ENCODE measurements at places on chromosomes 11 and 22.

DNA sequence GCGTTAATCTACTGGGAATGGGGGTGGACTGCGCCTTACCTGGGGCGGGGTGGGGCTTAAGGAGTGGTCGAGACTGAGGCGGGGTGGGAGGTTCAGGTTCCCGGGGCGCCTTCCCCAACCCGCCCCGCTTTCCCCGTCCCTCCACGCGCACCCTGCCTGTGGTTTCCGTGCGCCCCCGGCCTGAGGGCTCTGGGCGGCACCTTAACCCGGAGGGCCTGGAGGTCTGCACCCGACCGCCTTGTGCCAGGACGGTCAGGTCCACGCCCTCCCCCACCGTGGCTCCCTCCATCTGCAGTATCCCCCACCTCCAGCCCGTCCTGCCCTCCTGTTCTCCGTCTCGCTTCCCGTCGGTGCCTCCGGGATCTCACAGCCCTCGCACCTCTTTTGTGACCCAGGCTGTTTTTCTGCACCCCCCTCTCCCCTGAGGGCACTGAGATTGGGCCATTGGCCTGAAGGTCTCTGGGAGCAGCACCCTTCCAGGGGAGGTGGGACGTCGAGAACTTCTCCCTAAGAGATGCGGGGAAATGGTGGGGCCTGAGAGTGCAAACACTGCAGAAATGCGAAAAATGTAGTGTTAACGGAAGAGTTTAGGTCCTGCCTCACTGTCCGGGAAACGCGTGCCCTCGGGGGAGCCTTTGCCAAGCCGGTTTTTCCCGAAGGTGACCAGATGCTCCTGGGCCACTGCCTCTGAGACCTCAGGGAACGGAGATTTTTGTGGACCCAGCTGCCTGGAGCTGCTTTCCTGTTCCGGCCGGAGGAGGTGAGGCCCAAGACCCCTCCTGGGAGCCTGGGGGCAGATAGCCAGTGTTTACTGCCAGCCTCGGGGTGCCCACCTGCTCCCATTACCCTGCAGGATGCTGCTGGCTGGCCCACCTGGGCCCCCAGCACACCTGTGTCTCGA lies 1.2 kb upstream of the ASCL2 start:
- no peak for DNase-seq

DNA sequence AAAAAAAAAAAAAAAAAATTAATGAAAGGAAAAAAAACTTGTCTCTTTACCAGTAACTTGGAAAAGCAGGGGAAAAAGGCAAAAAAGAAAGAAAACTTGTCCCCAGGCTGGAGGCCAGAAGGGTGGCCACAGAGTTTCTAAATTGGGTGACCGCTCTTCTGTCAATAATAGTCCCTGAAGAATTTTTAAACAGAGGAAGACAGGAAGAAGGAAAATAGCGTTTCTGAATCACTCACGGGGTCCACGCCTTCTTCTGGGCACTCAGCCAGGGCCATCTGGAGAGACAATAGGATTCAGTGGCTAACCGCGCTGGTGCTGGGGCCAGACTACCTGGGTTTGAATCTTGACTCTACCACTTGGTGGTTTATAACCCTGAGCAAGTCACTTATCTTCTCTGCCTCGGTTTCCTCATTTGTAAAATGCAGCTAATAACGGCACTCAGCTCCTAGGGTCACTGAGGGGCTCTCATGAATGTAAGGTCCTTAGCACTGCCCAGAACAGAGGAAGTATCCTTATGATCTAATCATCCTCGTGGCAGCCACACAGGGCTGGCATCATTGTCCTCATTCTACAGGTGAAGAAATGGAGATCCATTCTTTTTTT lies 7.0 kb downstream of the C11orf86 start:
- DNase-seq: peak; percentile 97

- DNase-seq: peak; percentile 58
These were observed 149.7 kb downstream of the CTTN start for GRCh38 chr11:70547821-70548670.

- DNase-seq: no peak
These were observed 62.4 kb downstream of the GAS2 start for GRCh38 chr11:22728600-22729389.

GRCh38 chr11:67438158-67438902 lies 848 bp upstream of the PTPRCAP start:
- peak; percentile 71 for DNase-seq

DNA sequence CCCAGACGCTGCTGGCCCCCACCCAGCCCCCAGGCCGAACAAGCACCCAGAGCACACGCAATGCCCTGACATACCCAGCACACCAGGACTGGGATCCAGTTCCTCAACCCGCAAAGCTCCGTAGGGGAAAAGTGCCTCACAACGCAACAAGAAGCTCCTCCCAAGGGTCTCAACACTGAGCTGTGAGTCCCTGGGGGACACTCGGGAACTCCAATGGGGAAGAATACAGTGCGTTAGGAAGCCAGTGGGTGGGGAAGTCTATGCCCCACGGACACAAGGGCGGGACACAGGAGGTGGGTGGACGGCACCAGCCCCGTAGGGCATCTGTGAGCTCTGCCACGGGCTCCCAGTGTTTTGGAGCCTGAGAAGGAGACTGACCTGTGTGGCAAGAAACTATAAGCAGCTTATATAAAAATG lies 1.6 kb downstream of the DEAF1 start:
- no peak for DNase-seq

GRCh38 chr11:85746670-85747069 lies 60.7 kb upstream of the CCDC89 start:
- DNase-seq: no peak

- no peak for DNase-seq
These were observed 4.1 kb downstream of the NEU3 start for GRCh38 chr11:74992852-74993251.

DNA sequence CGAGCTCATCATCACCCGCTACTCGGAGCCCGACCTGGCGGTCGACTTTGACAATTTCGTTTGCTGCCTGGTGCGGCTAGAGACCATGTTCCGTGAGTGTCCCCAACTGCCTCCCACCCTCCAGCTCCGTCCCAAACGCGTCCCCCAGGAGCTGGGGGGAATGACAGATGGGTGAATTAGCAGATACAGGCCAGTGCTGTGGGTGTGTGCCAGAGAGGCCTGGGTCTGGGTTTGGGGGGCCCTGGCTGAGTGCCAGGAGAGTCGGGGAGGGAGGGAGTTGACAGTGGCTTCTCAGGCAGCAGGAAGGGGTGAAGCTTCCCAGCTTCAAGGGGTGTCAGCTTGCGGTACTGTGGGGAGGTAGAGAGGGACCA lies 28.6 kb downstream of the CAPN1 start:
- DNase-seq: peak; percentile 78

DNA sequence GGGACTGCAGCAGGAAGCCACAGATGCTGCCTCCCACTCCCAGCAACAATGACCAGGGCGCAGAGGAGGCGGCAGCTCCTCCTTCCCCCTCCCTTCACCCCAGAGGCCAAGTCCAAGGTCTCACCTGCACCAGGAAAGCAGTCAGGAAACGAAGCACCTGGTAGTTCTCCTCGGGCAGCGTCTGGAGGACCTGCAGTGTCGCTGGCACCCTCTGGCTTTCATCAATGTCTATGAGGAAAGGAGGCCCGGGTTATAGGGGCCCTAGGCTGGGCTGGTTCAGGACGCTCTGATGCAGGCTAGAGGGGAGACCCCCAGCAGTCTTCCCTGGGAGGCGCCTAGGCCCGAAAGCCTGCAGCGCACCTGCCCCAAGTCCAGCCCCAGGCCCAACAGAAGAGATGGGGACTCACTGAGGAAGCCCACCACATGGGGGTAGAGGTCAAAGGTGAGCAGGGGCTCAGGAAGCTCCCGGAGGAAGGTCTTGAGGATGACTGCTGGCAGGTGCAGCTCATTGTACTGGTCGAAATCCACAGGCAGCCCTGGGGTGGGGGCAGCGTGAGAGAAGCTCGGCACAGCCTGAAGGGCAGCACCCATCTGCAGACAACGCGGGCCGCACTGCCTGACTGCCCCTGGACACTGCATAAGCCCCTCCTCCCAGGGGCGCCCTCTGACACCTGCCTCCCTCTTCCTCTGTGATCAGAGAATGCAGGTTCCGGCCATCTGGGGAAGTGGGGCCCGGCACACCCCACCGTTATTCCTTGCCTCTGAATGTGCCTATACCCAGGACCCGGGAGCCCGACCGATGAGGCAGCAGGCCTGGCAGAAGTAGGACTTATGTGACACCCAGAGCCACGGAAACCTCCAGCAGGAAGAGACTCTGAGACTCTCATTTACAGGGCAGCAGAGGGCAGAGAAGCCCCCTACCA lies 20.9 kb downstream of the ARHGAP1 start:
- DNase-seq: peak; percentile 65

DNA sequence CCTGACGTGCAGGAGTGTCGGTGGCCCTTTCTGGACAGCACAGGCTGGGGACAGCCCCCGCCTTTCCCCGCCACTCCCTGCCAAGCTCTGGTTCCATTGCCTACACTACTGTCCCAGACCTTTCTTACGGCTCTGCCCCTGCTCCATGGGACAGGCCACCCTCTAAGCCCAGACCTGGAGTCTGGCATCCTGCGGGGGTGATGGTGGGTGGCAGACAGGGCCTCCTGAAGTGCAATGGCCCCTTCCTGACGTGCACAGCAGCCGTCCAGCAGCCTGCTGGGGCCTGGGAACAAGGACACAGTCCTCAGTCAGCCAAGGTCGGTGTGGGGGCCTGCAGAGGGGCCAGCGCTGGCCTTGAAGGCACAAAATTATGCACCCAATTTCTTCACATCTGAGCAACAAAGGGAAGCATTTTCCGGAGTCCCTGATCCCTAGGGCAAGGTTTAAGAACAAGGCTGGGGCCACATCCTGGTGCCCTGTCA lies 79.7 kb upstream of the KCNQ1OT1 start:
- DNase-seq: peak; percentile 61

GRCh38 chr11:70415191-70415590 lies 16.9 kb downstream of the CTTN start:
- DNase-seq: no peak

DNA sequence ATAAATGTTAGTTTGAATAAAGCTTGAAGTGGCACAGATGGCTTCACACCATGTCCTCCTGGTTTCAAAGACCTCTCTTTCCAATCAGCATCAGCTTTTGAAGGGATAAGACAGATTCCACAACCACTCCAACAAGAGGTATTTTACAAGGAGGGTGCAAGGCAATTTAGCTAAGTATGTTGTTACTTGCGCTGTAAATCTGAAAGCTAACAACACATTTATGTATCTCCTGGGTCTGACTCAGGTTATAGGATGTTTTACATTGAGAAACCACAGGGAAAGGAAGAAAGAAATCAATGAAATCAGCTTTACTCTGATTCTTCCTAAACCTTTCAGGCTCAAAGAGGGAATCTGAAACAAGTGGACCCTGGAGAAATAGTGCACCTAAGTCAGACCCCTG lies 12.1 kb downstream of the CWC15 start:
- DNase-seq: no peak

GRCh38 chr11:95968585-95968984 lies 44.7 kb upstream of the MTMR2 start:
- no peak for DNase-seq

DNA sequence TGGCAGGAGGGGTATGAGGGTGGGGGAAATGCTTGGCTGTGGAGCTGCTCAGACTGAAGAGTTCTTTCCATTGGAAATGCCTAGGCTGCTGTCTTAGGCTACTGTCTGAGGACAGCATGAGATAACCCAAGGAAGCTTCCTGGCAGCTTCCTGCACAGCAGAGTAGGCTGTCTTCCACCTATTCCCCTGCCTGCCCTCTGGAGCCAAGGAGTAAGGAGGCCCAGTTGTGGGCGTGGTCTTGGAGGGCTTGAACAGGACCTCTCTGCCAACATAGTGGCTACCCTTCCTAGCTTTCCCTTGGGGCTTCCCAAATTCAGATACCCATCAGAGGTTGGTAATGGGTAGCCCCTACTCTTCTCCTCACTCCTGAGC lies 25.9 kb downstream of the PHLDB1 start:
- no peak for DNase-seq

- no peak for DNase-seq
These were observed 27.5 kb downstream of the DHCR7 start for GRCh38 chr11:71420455-71421241.

DNA sequence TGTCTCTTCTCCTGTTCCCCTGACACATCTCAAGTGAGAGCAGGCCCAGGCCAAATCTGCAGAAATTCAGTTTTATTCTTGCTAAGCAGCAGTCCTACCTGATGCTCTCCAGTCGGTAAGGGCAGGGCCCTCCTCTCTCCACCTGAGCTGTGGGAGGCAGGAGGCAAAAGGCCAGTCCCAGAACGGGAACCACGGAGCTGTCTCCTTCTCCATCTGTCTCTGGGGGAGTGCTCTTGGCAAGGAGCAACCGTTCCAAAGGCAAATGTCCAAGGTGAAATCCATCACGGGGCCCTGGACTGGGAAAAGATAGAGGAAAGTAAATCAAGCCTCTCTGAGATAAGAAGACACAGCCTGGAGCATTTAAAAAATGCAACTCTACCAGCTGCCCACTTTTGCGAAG lies 65.2 kb upstream of the CDON start:
- peak; percentile 74 for DNase-seq

DNA sequence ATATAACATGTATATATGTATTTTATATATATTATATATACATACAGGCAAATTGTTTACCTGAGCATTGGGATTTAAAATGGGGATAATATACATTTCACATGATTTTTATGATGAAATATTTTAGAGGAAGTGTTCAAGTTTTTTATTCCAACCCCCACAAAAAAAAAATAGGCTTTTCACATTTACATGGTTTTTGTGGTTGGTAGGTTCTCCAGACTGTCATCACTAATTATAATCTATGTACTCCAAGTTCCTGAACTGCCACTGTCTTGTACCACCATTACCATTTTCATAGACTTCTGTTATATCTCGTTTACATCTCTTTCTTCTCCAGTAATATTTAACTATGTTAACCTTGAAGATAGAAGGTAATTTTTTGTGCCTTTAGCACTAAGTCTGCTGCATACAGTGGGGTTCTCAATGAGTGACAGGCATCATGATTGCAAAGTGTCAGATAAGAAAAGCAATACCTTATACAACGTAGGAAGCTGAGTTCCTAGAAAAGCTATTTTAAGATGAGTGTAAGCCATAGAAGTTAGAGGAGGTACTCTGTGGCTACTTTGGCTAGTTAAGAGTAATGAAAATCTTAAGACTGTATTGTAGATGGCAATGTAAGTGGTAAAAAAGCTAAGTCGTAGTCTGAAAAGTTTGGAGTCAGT lies 5.2 kb downstream of the TMEM126A start:
- DNase-seq: no peak

DNA sequence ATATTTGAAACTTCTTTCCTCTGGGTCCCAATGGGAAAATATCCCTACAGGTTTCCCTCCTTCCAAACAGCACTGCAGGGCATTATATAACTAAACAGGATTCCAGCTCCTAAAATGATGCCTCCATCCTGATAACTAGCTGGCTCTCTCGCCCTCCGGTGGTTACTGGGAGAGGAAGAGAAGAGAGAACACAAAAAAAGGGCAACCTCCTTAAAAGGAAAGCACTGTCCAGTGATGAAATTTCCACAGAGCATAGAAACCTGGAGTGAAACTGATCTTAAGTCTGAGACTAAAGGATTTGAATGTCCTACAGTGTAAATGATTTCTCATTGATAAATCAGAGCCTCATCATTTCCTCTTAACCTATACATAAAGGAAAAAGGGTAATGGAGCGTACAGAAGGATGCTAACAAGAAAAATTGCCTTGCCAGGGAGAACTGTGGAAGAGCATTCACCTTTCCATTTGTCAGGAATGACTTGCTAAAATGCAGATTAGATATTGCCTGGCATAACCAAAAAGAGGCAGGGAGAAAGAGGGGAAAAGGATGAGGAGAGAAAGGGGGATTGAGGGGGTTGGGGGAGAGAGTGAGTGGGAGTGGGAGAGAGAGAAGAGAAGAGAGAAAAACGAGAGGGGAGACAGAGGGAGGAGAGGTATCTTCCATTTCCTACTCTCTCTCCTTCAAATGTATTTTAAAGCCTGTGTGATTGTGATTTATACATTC lies 121.3 kb downstream of the APOL5 start:
- no peak for DNase-seq

All from posterior vena cava (tissue), 2 donors.